ENCODE measurements at places on chromosomes 7 and 10.
A peak's percentile ranks its signal among the peaks of the same experiment; 100 is the strongest.

DNA sequence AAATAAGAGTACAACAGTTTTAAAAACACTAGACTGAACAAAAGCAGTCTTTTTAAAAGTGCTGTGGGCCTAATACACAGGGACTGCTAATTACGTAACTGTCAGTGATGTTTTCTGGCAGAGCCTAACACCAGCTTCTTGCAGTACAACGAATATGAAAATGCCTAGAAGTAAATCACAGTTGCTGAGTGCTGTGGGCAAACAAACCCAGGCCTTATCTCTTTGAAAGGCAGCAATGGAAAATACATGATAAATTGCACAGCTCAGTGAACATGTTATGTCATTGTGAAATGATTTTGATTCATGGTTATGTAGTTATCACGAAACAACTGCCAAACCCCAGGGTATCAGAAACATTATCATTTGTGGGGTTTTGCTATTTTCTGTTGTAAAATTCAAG lies 428.4 kb downstream of the GFRA1 start:
- DNase-seq: no peak

- DNase-seq: no peak
Observed at GRCh38 chr7:137753575-137753947, 93.2 kb downstream of the DGKI start.

DNA sequence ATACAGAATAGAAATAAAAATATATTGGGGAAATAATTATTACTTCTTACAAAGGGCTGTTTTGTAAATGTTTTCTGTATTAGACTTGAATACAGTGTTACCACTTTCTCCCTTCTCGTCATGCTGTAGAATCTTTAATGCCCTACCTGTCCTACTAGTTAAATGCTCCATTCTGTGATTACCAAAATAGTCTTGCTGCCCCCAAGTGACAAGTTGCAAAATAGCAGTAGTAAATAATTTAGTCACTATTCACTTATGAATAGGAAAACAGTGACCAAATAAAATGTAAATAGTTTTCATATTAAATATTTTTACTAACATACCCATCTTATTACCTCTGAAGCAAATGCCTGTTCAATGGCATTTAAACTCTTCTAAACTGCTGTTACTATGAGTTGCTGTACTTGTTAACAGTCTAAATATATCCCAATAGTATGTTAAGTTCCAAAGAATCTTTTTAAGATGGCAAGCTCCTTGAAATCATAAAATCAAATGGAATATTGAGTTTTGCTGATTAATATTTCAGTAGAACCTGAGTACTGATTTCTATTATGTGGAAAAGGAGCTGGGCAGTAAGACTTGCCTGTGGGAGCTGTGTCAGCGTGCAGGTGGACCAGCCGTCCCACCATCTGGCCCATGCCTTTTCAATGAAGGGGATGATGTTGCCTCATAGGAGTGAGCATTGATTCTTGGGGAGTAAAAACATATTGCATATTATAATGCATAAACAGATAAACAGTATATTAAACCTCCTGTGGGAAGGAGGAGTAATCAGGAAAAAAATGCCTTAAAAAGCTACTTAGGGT lies 18.1 kb upstream of the OIT3 start:
- no peak for DNase-seq

DNA sequence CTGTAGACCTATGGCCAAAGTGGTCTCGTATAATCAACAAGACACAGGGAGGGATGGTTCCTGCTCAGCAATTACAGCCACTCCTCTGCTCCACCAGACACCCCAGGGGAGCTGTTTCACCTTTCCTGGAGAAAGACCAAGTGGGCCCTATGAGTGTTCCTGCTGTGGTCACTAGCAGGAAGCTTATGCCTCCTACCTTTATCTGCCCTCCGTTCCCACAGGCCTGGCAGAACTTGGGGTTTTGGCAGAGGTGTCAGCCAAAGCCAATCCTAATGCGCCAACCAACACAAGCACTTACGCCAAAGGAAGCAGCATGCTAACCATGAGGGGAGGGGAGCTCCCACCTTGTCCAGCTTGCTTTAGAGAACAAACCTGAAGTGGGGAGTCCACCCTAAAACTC lies 31.2 kb downstream of the XPNPEP1 start:
- DNase-seq: no peak

DNA sequence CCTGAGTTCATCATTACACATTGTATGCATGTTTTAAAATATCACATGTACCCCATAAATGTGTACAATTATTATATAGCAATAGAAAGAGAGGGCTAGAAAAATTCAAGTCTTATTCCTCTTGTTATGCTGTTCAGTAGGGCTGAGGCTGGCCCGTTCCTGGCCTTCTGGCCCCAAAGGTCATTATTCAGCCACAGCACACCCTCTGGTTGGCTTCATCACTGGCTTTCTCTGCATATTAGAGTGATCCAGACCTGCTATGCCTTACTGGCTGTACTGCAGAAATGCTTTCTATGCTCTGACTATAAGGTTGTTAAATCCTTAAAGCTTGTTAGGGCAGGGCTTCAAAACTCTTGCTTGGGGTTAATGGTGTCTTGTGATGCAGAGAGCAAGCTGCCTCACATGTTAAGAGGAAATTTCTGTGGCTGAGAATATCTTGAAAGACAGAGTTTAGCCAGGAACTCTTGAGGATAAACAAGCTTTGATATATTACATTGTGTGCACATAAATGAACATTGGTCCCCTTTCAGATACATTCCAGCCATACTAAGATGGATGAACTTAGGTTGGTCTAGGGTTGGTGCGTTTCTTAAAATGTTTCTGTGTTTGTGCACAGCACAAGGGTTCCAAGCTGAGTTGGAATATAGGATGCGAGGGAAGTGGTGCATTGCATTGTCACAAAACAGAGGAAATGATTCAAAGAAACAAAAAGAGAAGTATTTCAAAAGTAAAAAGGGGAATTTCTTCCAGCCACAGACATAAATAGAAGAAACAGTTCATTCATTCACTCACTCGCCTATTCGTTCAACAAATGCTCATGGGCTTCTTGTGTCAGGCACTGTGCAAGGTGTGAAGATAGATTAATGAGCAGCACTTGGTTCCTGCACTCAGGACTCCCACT lies 61.6 kb upstream of the WDR11 start:
- DNase-seq: no peak

- DNase-seq: no peak
Observed at GRCh38 chr7:37993060-37993501, 72.6 kb downstream of the EPDR1 start.

DNA sequence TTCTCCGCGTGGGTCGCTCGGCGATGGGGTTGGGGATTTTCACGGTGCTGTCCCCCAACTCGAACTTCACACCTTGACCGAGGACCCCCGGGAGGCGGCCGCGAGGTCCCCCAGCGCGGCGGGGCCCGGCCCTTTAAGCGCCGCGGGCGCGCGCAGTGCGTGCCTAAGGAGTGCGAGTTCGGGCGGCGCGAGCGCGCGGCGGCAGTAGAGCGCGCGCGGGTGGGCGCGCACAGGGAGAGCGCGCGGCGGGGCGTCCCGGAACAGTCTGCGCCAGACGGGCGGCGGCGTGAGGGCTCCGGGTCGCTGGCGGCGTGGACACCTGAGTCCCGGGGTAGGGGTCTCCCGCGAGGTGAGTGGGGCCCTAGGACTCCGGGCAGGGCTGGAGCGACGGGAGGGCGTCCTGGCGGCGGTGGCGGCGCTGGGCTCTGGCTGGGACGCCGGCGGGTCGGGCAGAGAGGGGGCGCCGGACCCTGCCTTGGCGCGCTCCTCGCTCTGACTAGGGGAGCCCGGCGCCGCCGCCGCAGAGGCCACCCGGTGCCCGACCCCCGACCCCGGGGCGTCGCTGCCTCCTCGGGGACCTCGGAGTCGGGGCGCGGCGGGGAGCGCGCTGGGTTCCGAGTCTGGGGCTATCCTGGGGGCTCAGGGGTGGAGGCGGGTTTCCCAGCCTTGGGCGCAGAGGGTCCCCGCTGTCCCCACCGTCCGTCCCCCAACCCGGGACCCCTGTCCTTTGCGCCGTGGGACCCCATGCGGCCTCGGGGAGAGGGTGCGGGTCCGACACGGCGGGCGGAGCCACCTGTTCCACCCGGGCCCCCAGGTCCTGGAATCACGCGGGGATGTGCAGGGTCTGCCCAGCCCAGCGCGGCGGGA lies at the start of gene PROSER2:
TSS of gene PROSER2 (plus strand) at position 235 of the 867 bp plus-strand sequence. CDS start 28,722 bp downstream, outside the sequence.
- peak; percentile 65 for DNase-seq

- DNase-seq: no peak
Observed at GRCh38 chr7:36946401-36946739, 222.1 kb upstream of the AOAH start.

GRCh38 chr7:157543791-157544190 lies 207.0 kb downstream of the DNAJB6 start:
- no peak for DNase-seq

DNA sequence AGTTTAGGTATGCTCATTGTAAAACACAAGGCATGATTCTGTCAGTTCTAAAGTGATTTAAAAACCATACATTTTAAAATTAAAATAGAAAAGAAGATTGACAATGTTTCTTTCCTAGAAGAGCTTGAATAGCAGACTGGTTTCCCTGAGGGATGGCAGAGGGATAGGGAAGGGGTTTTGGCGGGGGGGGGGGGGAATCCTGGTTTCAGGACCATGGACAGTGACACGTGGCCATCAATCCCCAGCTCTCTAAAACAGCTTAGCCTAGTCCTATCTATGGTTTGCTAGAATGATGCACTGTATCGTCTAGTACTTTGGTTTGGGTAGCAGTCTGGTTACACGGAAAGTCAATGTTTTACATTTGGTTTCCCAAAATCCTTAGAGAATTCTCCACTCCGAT lies 88.7 kb downstream of the PHYHIPL start:
- no peak for DNase-seq

DNA sequence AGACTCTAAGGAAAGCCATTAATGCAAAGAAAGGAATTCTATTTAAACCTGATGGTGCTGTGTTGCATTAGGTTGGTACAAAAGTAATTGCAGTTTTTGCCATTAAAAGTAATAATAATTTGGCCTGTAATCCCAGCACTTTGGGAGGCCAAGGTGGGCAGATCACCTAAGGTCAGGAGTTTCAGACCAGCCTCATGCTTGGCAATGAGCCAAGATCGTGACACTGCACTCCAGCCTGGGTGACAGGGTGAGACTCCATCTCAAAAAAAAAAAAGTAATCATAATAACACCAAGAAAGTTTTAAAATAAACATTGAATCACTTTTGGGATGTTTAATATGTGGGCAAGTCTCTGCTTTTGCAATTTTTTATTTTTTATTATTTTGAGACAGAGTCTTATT lies 107.3 kb upstream of the FRMD4A start:
- DNase-seq: no peak

GRCh38 chr7:43589728-43590127 lies 6.8 kb downstream of the STK17A start:
- no peak for DNase-seq

DNA sequence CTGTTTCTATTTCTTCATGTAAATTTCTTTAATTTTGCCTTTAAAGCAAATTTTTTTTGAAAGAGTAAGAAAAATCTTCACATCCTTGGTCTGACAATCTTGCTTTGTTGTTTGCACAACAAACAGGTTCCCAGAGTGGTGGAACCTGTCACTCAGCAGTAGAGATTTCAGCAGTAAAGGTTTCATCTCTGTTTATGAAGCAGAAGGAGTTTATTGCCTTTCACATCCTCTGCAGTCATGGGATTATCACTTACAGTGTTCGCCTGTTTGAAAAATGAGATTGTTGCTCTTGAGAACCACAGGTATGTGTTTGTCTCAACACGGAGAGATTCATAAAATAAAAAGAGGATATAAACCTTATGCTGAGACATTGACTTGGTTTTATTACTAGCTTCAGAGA lies 342.6 kb downstream of the IPMK start:
- peak; percentile 9 for DNase-seq

- no peak for DNase-seq
Observed at GRCh38 chr10:101902820-101903145, 59.2 kb upstream of the KCNIP2 start.

DNA sequence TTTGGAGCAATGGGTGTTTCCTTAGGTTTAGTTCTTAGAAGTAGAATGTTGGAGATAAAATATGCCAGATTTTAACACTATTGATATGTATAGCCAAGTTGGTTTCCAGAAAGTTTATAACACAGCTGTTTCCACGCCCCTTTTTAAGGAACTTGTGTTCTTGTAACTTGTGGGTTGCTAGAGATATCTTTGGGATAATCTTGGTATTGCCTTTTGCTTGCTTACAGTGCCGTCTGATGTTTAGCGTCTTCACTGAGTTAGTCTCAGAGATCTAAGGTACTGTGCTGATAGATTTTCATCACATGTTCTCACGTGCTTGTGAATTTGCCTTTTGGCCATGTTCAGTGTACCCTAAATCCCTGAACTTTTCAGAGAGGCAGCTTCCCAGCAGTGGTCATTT lies 12.4 kb downstream of the TMEM248 start:
- no peak for DNase-seq

DNA sequence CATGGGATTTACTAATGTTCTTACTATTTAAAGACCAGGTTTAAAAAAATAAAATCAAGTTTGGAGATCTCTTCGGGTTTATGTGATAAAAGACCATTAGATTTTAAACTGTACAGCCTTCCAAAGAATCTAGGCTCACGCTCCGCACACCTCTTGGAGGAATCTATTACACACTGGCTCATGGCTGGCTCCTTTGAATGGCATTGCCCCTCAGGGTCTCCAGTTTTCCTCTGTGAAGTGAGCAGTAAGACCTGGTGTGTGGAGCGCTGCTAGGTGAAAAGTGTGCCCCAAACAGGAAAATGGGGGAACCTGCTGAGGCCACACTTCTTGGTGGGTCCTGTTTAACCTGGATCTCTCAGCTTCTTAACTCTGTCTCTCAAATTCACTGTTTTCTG lies 142.3 kb downstream of the KAT6B start:
- no peak for DNase-seq

- no peak for DNase-seq
Observed at GRCh38 chr10:91860885-91861284, 48.4 kb downstream of the FGFBP3 start.

GRCh38 chr7:91503934-91504555 lies 239.8 kb downstream of the FZD1 start:
- no peak for DNase-seq

Measured in transverse colon (tissue), 4 donors.